ENCODE measurements at places on chromosomes 5 and 9.

GRCh38 chr5:160030631-160031377 is 21.9 kb downstream of the TTC1 start:
- DNase-seq, result no peak

DNA sequence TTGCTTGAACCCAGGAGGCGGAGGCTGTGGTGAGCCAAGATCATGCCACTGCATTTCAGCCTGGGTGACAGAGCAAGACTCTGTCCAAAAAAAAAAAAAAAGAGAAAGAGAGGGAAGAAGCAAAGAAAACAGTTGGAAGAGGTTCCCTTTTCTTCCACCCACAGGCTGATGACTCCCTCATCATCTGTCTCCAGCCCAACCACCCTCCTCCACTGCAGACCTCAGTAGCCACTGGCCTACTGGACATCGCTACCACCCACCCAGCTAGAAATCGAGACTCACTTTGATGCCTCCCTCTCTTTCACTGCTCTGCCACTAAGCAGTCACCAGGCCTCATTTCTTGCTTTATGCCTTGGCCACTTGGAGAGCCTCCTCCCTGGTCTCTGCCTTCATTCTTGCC is 71.2 kb downstream of the NIPSNAP3B start:
- DNase-seq, result no peak

DNA sequence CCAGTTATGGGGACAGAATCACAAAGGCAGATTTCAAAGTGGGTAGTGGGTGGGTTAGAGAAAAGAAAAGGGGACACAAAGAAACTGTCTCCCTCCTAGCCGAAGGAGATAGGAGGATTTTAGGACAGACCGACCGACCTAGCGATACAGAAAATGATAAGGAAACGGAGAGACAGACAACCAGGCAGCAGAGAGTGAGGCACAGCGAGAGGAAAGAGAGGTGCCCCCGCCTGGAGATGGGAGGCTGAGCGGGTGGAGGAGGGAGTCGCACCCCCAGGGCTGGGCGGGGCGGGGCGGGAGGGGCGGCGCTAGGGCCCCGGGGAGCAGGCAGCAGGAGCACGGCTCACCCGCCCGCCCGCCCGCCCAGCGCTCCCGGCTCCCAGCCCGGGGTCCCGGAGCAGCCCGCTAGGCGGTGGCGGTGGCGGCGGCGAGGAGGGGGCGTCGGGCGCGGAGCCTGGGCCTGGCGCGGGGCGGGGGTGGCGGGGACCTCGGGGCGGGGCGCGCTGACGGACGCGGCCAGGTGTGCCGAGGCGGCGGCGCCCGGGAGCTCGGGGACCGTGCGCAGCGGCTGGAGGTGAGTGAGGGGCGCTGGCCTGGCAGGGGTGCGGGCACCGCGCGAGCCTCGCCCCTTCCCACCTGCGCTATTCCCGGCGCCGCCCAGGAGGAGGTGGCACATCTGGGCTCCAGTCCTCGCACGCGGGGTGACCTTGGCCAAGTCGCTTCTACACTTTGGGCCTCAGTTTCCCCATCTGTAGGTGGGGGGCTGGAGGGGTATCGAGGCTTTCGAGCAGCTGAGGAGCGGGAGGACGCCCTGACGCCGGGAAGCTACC is 15.9 kb upstream of the SYNPO start:
- DNase-seq, result no peak

DNA sequence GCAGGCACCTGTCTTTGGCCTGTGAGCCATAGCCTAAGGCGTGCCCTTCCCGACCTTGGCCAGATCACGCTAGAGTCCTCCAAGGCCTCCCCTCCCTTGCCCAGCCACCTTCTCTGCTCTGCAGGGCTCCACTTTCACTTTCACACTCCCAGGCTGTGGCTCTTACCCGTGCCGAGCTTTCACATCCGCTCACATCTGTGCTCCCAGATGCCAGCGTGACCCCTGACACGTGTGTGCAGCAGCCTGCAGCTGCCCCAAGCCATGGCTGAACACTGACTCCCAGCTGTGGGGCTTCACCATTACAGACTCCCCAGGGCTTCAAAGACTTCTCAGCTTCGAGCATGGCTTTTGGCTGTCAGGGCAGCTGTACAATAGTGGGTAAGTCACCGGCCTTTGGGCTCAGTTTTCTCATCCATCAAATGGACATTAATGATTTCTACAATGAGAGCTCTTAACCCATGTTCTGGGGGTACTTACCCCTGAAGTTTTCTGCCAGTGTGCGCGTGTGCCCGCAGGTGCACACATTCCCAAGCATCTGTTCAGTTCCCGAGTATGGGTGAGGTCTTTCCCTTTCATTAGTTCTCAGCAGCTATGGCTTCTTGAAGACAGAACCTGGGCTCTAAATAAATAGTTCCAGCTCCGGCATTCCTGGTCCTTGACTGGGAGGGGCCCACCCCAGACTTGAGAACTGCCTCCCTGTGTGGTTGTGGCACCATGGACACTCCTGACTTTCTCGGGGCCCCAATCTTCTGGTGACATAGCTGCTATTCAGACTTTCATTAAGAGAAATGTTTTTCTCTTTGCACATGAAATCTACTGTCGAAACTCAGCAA is 118.6 kb downstream of the RGS3 start:
- no peak for DNase-seq

- DNase-seq, result peak; percentile 43
These were observed 4.4 kb upstream of the ST6GALNAC6 start for GRCh38 chr9:127903557-127904475.

DNA sequence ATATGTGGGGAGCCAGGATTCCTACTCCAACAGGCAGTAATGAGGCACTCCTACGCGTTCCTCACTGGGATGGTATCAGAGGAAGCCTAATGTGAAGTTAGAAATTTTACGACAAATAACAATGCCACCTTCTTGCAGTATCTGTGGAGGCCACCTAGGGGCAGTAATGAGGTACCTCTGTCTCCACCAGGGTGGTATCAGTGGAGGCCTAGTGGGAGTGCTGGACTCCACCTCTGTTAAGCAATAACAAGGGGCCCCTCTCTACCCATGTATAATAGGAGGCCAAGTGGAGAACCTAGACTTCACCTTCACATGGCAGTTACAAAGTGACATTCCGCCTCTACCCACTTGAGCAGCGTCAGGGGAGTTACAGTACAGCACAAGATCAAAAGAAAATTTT is 147.9 kb downstream of the PLPPR1 start:
- DNase-seq, result no peak

DNA sequence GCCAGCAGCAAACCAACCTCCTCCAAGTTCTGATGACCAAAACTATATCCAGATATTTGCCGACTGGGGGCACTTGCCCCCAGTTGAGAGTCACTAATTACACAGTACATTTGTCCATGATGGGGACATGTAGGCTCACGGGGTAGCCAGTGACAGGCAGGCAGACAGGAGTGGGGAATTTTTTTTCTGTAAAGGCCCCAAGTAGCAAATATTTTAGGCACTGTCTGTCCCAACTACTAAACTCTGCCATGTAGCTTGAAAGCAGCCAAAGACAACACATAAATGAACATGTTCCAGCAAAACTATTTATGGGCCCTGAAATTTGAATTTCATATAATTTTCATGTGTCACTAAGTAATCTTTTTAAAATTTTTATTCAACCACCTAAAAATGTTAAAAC is 80.7 kb downstream of the GRIA1 start:
- DNase-seq, result no peak

- no peak for DNase-seq
These were observed 154.2 kb downstream of the GAPVD1 start for GRCh38 chr9:125415583-125416460.

GRCh38 chr5:131355971-131356528 is 92.2 kb downstream of the CDC42SE2 start:
- no peak for DNase-seq

DNA sequence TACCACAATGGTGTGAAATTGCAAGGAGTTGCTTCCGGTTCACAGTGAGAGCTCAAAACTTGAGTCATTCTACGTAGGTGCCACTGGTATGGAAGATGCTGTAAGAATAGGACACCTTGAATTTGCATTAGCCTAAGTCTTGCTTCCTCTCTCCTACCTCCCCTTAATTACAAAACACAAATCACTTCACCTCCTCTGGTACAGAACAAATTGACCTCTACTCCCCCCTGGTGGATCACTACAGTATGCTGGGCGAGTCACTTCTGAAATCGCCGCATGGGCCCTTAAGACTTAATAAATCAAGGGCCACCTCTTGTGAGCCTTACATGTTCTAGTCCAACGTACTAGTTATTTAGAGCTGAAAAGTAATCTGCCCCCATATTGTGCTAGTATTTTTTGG is 145.3 kb upstream of the SMARCA2 start:
- DNase-seq, result no peak

DNA sequence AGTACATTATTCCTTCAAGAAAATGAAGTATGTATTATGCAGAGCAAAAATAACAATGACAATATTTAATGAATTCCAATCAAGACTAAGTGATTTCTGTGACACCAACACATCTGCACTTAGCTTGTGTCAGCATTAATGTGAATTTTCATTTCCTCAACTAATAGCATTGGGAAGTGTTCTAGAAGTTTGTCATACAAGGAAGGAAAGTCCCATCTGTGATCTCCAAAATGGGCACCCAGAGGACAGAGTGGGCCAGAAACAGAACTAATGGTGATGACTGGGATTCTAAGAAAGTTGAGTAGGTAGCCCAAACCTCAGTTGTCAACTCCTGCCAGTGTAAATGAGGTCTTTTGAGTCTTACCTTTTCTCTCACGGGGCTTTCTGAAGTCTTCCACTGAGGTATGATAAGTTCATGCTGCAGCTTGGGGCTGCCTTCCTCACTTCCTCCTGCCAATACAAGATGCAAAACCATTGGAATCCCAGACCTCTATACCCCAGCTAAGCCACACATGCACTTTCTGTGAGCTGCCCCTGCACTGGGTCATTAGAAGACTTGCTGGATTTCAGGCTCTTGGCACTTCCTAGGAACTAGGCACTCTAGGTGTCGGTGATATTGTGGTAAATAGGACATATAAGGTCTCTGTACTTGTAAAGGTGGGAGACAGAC is 4.9 kb downstream of the ADAM19 start:
- DNase-seq, result no peak

GRCh38 chr9:114263853-114264510 is 58.9 kb upstream of the ORM1 start:
- DNase-seq, result no peak

DNA sequence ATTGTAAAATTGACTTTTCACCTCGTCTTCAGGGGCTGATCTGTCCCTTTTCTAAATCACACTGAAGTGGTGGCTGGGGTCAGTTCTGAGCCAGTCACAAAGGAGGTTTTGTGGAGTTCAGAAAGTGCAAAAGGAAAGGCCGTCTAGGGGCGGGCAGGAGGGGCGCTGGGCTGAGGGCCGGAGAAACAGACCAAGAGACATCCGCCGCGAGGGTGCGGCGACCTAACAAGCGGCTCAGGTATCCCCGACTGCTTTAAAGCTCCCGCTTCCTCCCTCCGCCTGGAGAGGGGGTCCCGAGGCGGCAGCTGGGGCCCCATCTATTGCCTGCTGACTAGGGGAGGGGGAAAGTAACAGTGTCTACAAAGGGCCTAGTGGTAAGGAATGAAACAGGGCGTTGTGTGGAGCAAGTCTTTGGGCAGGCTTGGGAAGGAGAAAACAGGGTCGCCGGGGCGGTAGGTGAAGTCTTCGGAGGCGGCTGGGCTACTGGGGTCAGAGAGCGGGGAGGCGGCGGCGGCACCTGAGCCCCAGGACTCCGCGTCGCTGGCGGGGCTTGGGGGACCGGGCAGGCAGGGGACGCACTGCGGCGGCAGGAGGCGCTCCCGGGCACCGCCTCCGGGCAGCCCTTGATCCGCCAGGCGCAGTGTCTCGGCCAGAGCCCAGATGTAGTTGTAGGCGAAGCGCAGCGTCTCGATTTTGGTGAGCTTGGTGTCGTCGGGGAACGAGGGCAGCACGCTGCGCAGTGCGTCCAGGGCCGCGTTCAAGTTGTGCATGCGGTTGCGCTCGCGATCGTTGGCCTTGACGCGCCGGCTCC is 950 bp downstream of the NEUROG1 start:
- no peak for DNase-seq

DNA sequence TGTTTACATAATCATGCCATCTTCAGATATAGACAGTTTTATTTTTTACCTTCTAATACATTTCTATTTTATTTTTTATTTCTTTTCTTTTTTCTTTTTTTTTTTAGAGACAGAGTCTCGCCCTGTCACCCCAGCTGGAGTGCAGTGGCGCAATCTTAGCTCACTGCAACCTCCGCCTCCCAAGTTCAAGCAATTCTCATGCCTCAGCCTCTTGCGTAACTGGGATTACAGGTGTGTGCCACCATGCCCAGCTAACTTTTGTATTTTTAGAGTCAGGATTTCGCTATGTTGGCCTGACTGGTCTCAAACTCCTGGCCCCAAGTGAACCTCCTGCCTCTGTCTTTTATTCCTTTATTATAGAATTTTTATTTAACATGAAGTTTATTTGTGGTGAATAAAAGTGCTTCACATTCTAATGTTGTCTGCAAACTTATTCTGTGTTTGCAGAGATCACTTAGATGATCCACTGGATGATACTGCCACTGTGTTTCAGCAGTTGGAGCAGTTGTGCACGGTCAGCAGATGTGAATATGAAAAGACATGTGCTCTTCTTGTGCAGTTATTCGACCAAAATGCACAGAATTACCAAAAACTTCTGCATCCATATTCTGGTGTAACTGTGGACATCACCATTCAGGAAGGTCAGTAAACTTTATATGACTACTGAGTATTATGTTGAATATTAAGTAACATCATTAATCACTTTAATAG is 62.2 kb downstream of the RANBP17 start:
- no peak for DNase-seq

GRCh38 chr9:137064027-137064879 is 6.1 kb downstream of the SAPCD2 start:
- DNase-seq, result no peak

GRCh38 chr9:109310486-109310901 is 10.4 kb downstream of the EPB41L4B start:
- DNase-seq, result no peak

- DNase-seq, result no peak
These were observed 85.8 kb downstream of the FBXO38 start for GRCh38 chr5:148469501-148469935.

DNA sequence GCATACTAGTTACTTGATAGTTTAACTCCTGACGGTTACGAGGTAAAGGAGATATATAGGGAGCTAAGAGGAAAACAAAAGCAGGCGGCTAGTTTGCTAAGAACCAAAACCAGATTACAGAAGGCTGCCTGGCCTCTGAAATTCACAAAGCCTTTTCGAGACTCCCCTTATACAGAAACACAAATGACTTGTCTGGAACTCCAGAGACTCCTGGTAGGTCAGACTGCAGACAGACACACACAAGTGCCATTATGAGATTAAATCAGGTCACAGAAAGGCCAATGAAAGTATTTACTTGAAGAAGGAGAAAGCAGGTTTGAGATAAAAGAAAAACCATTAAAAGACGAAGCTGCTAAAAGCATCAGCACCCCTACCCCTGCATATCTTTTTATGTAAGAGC is 142.5 kb upstream of the LRRTM2 start:
- DNase-seq, result no peak

GRCh38 chr5:3120028-3120427 is 368.6 kb upstream of the IRX2 start:
- DNase-seq, result no peak

- no peak for DNase-seq
These were observed 225.2 kb upstream of the TRPC7 start for GRCh38 chr5:136590581-136590980.

GRCh38 chr5:139282197-139282557 is 11.4 kb upstream of the MATR3 start:
- DNase-seq, result no peak

GRCh38 chr5:76483433-76483832 is 80.3 kb downstream of the IQGAP2 start:
- no peak for DNase-seq
